Hair follicular keratinocyte (primary cell): ENCODE measurements at places on chromosomes 11 and 22. TPM values are rescaled to one million over a fixed set of nuclear protein-coding genes. Genes with fewer than 3 reads are reported as not detected.

Gene TUB
- total RNA-seq = 0.70 and 1.3 TPM in 2 replicates

Gene ENTHD1
- total RNA-seq = not detected in 2 replicates

Gene MRPL17
- total RNA-seq = 54.1 and 63.7 TPM in 2 replicates

Gene GPHA2
- total RNA-seq = not detected in 2 replicates

Gene SCGB2A2
- total RNA-seq = not detected in 2 replicates

Gene RGL4
- not detected in 2 replicates for total RNA-seq

Gene MPZL2
- 77.9 and 80.6 TPM in 2 replicates for total RNA-seq

Gene DCUN1D5
- 97.6 and 134 TPM in 2 replicates for total RNA-seq

Gene BTBD18
- total RNA-seq = not detected in 2 replicates

Gene C11orf16
- total RNA-seq = not detected in 2 replicates

Gene SNX19
- total RNA-seq = 38.5 and 40.4 TPM in 2 replicates

Gene RAB38
- total RNA-seq = 107 and 151 TPM in 2 replicates

Gene GLYAT
- not detected in 2 replicates for total RNA-seq

Gene STARD10
- 61.8 and 118 TPM in 2 replicates for total RNA-seq

Gene MAPK8IP2
- 0.72 and 1.1 TPM in 2 replicates for total RNA-seq

Gene RAG2
- not detected in 2 replicates for total RNA-seq

Gene TNKS1BP1
- total RNA-seq = 109 and 170 TPM in 2 replicates

Gene GDPD4
- total RNA-seq = not detected in 2 replicates

Gene SF3A1
- 17.6 and 28.1 TPM in 2 replicates for total RNA-seq

Gene BCO2
- 0.80 and 3.7 TPM in 2 replicates for total RNA-seq

Gene SERPIND1
- not detected in 2 replicates for total RNA-seq

Gene SOX6
- total RNA-seq = 0.23 and 0.94 TPM in 2 replicates

Gene NLRP14
- total RNA-seq = 0.04 and 0.08 TPM in 2 replicates

Gene C11orf91
- not detected in 2 replicates for total RNA-seq

Gene OR52H1
- not detected in 2 replicates for total RNA-seq

Gene FEN1
- 16.6 and 63.6 TPM in 2 replicates for total RNA-seq

Gene KIAA0930
- 111 and 126 TPM in 2 replicates for total RNA-seq

Gene ACRV1
- 0.11 TPM in 1 of 2 replicates, not detected in the other for total RNA-seq

Gene OR51E2
- total RNA-seq = not detected in 2 replicates

Gene SEPTIN3
- total RNA-seq = 0.08 TPM in 1 of 2 replicates, not detected in the other

Gene GPR83
- total RNA-seq = 0.16 TPM in 1 of 2 replicates, not detected in the other

Gene MUC2
- total RNA-seq = not detected in 2 replicates

Gene GRIA4
- not detected in 2 replicates for total RNA-seq

Gene WBP2NL
- not detected in 2 replicates for total RNA-seq

Gene GALR3
- not detected in 2 replicates for total RNA-seq

Gene EMID1
- not detected in 2 replicates for total RNA-seq

Gene RASGRP2
- total RNA-seq = 2.1 TPM in 1 of 2 replicates, not detected in the other

Gene FZD4
- 0.76 and 0.78 TPM in 2 replicates for total RNA-seq

Gene MRGPRX4
- total RNA-seq = 0.27 and 0.55 TPM in 2 replicates

Gene CALCA
- not detected in 2 replicates for total RNA-seq

Gene SLC16A8
- not detected in 2 replicates for total RNA-seq

Gene XNDC1N
- total RNA-seq = 7.0 and 10.1 TPM in 2 replicates
